ENCODE measurements at places on chromosomes 11 and 22.
A peak's percentile ranks its signal among the peaks of the same experiment; 100 is the strongest.

DNA sequence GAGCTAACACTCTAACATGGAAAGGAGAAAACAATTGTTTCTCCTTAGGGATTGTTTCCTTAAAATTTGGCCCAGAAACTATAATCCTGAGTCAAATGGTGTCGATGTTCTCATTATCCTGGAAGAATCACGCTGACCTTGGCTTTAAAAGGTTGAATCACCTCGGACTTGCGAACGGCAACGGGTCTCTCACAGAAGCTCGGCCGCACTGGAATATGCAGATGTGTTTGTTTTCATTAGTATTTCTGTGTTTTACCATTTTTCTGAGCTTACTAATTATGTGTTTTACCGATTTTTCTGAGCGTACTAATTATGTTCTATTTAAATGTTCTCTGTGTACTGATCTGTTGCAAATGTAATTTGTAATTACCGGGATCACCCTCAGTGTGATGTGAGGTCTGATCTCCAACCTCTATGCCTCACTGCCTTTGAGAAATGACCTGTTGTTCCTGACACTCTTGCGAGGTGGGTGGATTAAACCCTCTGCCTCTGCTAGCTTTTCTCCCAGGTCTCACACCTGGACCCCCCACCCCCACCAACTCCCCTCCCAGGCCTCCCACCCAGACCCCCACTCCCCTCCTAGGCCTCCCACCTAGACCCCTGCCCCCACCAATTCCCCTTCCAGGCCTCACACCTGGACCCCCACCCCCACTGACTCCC, 38.3 kb upstream of the BRSK2 start:
- no peak for DNase-seq

GRCh38 chr11:73982595-73982989, at the start of gene UCP2:
Gene UCP2 (minus strand): TSS chr11:73982843. CDS start chr11:73978378, 4,465 bp downstream.
- peak; percentile 90 for DNase-seq

DNA sequence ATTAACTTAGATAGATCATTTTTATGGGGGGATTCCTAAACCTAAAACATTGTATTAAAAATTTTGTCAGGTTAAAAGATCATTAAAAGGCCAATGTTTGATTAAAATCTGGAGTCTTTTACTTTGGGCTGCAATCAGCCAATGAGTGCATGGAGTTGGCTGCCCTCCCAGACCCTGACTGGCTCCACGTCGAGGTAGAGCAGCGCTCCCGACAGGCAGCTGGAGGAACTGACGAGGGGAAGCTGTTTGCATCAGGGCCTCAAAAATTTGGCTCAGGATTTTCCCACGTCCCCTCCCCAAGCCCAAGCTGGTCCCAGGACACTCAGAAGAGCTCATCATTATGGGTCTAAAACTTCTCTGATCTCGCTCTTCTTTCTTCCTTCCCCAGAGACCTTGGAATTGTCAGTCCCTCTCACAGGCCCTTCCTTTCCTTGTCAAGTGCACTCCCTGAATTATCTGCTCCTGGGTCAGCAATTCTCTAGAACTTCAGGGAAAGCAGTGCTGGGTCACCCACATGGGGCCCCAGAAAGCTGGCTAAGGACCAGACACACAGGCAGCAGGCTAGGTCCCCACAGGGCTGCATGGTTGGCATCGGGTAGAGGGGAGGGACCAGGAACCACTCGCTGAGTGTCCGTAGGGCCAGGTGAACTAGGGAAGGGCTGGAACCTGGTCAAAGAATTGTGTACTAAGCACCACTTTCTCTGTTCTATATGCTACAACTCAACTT, 119.6 kb upstream of the IGLL5 start:
- no peak for DNase-seq

DNA sequence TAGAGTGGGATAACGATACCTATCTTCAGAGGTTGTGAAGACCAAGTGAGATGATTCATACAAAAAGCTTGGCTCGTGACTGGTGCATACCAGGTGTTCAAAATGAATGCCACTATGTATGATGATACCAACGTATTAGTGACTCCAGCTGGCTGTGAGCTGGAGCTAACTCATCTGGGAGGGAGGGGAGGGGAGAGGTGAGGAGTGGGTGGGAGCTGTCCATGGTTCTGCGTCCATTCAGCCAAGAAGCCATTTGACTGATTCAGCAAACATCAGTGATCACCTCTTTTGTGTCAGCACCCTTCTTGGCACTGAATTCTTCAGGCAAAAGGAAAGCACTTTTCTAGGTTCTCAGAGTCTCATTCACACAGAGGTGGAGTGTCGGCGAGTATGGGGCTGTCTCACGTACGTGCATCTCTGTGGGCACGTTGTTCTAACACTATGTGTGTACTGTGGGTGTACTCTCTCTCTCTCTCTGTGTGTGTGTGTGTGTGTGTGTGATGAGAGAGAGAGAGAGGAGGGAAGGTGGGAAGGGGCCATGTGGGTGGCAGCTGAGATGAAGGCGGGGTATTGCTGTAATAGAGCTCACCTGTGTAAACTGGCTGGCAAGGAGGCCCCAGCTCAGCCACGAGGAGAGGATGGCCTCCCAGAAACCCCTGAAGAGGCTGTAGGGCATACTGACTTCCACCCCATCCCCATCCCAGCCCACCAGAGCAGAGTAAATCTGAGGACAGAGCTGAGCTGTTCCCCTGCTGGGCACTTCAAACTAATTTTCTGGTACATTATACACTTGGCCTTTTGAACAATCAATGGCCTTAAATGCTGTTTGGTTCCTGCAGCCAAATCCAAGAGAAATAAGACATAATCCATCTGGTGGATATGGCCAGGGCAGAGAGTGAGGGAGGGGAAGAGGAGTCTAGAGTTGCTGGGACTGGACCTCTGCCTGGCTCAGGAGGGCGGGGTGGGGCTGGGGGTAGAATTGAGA, 96.1 kb upstream of the THY1 start:
- peak; percentile 30 for DNase-seq

DNA sequence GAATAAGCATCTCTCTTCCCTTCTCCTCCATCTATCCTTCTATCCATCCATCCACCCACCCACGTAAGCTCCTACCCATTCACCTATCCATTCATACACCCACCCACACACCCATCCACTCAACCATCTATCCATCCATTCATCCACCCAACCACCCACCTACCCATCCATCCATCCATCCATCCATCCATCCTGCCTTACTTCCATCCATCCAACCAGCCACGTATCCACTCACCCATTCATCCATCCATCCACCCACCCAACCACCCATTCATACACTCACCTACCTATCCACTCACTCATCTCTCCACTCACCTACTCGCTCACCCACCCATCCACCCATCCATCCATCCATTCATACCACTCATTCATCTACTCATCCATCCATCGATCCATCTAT, 13.2 kb downstream of the TNNT3 start:
- no peak for DNase-seq

GRCh38 chr22:17916226-17916889, 108.0 kb downstream of the MICAL3 start:
- no peak for DNase-seq

DNA sequence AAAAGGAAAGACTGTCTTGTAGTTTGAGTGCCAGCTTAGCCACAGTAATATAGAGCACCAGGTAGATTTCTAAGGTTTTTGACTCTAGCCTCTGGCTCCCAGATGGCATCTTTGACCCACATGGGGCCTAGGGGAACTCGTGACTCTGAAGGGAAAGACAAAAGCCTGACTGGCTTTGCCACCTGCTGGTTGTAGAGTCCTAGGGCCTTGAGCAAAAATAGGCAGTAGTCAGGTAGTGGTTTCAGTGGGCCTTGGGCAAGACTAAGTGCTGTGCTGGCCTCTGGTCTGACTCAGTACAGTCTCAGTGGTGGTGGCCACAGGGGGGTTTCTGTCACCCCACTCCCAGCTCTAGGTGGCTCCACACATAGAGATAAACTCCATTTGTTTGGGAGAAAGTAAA, 349.4 kb downstream of the FAM181B start:
- DNase-seq, result no peak

- no peak for DNase-seq
Measured at GRCh38 chr22:47318041-47318737, 555.7 kb downstream of the TBC1D22A start.

- DNase-seq, result no peak
Measured at GRCh38 chr11:30434901-30435300, 112.0 kb downstream of the ARL14EP start.

GRCh38 chr22:24827296-24827695, 21.3 kb downstream of the SGSM1 start:
- no peak for DNase-seq

GRCh38 chr11:34643846-34644245, 23.0 kb downstream of the EHF start:
- DNase-seq, result no peak

DNA sequence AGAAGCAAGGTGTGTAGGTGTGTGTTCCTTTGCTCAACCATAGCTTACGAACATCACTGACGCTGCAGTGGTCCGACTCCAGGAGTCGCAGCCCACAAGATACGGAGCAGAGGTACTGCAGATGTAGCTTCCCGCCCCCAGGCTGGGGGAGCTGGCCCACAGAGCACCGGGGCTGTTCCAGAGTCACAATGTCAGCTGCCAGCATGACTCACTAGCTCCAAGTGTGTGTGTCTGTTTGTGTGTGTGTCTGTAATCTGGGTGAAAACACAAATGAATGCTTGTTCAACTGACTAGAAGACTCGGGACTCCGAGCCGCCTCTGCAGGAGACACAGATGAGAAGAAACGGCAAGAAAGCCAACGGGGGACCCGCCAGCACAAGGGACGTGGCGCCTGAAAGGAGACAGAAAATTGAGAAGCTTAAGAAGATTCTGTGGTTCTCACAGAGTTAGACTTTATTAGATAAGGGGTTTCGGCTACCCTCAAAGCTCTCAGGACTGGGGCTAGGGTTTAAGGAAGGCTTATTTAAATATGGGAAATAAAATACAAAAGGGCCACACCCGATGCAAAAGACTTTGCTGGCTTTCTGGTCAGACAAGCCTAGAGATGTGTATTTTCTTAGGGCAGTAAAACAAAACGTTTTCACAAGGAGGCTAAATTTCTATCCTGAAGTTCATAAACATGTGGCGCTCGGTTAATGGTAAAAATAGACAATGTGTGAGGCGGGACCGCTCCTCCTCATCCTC, 10.7 kb downstream of the VSIG10L2 start:
- no peak for DNase-seq

GRCh38 chr11:43632181-43632580, 48.4 kb upstream of the HSD17B12 start:
- DNase-seq, result no peak

DNA sequence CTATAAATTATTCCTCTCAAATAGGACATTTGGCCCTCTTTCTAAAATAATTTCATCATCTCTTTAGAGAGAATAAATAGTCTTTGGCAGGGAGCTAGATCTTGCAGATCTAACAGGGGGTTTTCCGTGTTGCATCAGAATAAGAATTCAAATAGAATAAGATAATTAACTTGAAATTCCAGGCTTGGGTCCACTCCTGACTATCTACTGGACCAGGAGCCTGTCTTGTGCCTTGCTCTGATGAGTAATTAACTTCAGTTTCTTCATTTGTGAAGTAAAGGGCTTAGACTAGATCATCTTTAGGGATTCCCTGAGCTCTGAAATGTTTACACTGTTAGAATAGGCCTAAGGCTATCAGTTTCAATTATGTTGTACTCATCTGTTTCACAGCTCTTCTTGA, 23.5 kb upstream of the TMEM123 start:
- DNase-seq, result no peak

DNA sequence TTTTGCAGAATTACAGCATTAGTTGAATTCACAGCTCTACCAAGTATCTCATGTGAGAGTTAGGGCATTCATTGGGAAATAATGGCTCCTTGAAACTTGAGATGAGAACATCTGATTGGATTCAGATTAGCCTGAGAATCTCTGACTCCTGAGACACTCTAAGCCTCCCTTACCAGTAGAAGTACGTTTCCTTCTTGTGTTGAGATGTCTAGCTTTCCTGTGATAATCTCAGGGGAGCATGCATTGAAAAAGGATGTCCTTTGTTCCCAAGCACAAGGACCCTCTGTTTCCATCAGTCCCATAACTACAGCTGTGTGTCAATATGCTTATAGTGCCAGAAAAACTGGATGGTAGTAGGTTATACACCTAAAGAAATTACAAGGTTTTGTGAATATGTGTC, 35.2 kb upstream of the RDX start:
- no peak for DNase-seq

- DNase-seq, result peak; percentile 13
Measured at GRCh38 chr11:3683039-3683438, 11.9 kb upstream of the CHRNA10 start.

GRCh38 chr22:30881361-30882183, 87.0 kb downstream of the MORC2 start:
- DNase-seq, result no peak

DNA sequence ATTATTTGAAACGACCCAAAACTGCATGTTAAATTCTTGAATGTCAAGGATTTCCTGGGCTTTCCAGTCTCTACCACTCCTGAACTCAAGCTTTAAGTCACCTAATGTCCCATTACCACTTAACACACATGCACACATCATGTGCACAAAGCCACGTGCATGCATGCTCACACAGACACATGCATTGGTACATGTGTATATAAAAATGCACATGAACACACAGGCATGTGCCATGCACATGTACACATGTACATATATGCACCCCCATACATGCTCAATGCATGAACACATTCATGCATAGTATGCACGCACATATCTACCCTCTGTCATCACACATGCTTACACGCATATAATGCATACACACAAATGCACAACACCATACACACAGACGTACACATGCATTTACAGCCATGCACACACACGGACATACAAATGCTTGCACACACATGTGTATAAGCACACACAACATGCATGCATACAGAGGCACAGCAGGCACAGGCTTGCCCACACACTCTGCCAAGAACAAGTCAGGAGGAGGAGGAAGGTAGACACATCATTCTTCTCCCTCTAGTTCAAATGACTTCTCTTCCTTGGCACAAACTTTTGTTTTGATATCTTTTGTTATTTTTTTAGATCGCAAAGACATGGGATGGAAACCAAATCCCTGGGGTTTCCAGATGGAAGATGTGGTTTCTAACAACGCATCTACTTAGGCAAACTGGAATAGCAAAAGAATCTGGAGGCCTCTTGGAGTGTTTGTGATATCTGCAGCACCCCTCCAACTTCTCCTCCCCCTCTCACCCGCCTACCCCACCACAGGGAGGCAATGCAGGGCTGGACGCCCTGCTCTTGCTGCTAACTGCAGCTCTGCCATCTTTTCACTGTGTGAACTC, 24.6 kb downstream of the RASD2 start:
- no peak for DNase-seq

DNA sequence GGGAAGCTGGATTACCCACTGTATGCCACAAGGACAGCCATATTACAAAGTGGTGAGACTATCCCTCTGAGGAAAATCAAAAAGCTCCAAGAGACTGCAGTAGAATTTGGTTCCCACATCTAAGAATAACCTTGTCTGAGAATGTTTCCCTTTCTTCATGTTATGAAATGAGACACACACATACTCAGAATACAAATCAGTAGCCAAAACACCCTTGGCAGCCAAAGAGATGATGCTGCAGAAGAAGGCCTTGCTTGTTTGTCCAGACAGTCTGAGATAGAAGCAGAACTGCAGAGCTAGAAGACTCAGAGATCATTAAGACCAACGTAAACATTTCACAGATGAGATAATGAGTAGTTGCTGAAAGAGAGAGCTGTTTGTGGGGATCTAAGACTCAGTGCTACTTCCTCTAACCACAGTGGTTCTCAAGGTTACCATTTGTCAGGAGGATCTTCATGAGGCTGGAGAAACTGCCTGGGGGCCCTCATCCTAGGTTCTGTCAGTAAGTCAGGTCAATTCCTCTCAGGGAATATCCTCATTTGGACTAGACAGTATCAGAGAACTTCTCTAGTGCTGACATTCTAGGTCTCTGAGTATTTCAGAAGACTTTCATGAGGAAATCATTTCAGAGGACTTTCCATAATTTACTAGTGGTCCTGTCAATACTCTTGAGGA, 38.9 kb downstream of the RELT start:
- no peak for DNase-seq

GRCh38 chr11:44708009-44708408, 18.8 kb upstream of the TSPAN18 start:
- no peak for DNase-seq

All from activated T-cell treated with anti-CD3 and anti-CD28 coated beads, Interleukin-2, amount 50 U/mL, for 48 hours (primary cell).